ENCODE measurements at places on chromosomes 16 and 17. TPM values are rescaled to one million over a fixed set of nuclear protein-coding genes. Genes with fewer than 3 reads are reported as not detected.

The CD300H gene
- total RNA-seq: not detected

The CYTH1 gene
- 44.8 TPM for total RNA-seq

The DLX4 gene
- total RNA-seq: not detected

The GDPD3 gene
- 0.80 TPM for total RNA-seq

The KIAA0753 gene
- total RNA-seq: 6.2 TPM

The TAOK2 gene
- total RNA-seq: 72.7 TPM

The CTRB2 gene
- not detected for total RNA-seq

The TBC1D3H gene
- total RNA-seq: not detected

The SGF29 gene
- 11.6 TPM for total RNA-seq

The KRT40 gene
- total RNA-seq: not detected

The MT1F gene
- 2.9 TPM for total RNA-seq

The KRTAP3-2 gene
- total RNA-seq: not detected

The AANAT gene
- not detected for total RNA-seq

The NXN gene
- total RNA-seq: 10.7 TPM

The CSH2 gene
- total RNA-seq: not detected

The KRTAP3-1 gene
- total RNA-seq: not detected

The VAT1L gene
- 5.1 TPM for total RNA-seq
